ENCODE measurements at places on chromosomes 12 and 14. TPM values are rescaled to one million over a fixed set of nuclear protein-coding genes. Genes with fewer than 3 reads are reported as not detected.

GRCh38 chr12:26429070-26429691, 233.8 kb downstream of the SSPN start:
- DNase-seq: no peak

Gene IGF1
- under 0.01 TPM for total RNA-seq

GRCh38 chr12:115542656-115543055, 734.8 kb downstream of the MED13L start:
- DNase-seq: no peak

GRCh38 chr14:73752297-73752992, 38.3 kb upstream of the PNMA1 start:
- DNase-seq: peak; percentile 58

GRCh38 chr12:68804657-68805591, 3.1 kb upstream of the MDM2 start:
- no peak for DNase-seq

Gene CLMN
- 0.43 TPM for total RNA-seq

DNA sequence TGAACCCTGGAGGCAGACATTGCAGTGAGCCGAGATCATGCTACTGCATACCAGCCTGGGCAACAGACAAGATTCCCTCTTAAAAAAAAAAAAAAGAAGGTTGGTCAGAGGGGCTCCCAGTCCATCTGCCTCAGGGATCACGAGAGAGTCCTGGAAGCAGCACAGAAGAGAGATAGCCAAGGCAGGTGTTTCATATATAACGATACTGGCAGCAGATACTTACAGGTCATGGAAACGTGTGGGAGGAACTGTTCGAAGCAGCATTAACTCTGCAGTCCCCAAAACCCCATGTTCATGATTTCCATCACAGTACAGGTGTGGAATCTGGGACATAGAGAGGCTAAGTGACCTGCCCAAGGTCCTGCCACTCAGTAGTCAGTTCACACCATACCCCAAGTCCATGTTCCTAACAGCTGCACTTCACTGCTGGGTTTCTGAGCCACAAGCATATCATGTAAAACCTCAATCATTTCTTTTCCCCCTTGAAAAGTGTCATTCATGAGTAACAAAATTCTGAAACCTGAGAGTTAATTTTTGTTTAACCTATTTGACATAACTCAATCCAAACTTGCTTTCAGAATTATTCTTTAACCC, 16.7 kb downstream of the CDK2AP1 start:
- DNase-seq: no peak

GRCh38 chr12:97223419-97223818, 239.2 kb upstream of the RMST start:
- DNase-seq: no peak

DNA sequence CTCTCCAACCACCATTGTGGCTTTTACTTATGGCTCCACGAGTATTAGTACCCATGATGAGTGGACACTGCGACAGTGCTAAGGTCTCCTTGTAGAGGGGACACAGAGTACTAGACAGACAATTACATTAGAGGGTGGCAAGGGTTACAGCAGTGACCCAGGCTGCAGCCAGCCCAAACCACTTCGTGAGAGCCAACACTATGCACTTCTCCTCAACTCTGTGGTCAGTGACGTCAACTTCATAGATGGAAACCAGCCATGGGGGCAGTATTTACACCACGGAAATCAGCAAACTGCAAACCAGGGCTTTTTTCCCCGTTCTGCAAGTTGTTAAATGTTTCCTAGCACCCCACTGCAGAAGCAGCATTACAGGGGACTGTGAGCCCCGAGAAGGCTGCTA, 61.6 kb upstream of the ZFP36L1 start:
- no peak for DNase-seq

Gene CELA1
- total RNA-seq: not detected

- DNase-seq: peak; percentile 39
Measured at GRCh38 chr12:43316520-43316919, 235.5 kb downstream of the ADAMTS20 start.

Gene TRIM9
- 0.64 TPM for total RNA-seq

DNA sequence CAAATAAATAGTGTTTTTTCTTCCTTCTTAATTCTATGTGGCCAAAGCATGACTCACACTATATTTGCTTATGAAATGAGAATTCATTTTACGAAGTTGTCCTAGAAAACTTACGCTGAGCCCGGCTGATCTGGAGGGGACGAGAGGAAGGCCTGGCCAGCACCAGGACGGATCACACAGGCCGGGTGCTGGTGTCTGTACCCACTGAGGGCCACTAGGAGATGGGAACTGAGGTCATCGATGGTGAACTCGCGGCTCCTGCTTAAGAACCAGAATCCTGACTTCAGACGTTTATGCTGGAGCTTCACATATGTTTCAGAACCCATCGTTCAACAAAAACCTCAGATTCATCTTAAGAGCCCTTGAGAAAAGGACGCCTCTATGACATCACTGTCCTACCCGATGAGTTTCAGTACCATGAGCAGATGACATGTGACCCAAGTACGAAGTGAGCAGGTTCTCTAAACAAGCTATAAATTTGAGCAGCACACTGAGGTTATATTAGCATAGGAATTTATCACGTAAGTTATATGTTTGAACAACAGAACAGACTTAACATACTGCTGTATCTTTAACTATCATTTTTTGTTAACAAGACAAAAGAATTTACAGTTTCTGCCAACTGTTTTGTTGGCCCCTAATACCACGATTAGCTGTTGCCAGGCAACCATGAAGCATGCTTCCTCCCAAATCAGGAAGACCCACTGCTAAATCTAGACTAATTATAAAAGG, 111.9 kb downstream of the FOXN3 start:
- peak; percentile 91 for DNase-seq

Gene AICDA
- not detected for total RNA-seq

GRCh38 chr12:41277100-41277945, 89.2 kb downstream of the PDZRN4 start:
- peak; percentile 50 for DNase-seq

GRCh38 chr12:32884962-32885361, 11.6 kb downstream of the PKP2 start:
- no peak for DNase-seq

DNA sequence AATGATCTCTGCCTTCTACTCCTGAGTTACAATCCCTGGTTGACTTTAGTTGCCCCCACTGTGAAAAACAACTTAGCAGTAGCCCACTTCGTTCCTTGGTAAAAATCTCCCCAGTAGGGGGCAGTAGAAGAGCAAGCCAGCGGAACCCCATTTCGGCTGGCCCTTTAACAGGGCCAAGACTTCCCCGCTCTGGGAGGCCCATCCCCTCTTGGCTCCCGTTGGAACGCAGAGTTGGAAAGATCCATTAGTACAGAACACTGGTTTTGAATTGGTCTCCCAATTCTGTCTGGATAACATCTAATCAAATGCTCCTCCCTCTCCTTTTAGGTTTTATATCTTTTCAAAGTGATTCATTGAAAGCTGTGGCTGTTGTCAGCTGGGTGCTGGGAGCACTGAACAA, 1133.3 kb downstream of the BCL11B start:
- no peak for DNase-seq

- peak; percentile 8 for DNase-seq
Measured at GRCh38 chr14:31692376-31692781, 131.2 kb downstream of the NUBPL start.

- DNase-seq: no peak
Measured at GRCh38 chr12:3677609-3678008, 75.3 kb downstream of the CRACR2A start.

DNA sequence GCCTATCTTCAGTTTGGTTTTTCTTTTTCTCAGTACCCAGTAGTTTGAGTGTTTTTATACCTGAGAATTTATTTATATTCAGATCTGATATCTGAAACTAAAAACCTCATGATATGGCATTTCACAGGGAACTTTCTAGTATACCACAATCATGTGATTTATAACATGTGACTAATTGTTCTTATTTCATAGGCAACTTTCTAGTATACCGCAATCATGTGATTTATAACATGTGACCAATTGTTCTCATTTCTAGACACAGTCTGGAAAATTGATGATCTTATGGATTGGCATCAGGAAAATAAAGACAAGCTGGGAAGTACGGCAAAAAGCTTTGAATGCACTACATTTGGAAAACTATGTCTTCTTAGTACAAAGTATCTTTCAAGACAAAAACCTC, 20.6 kb downstream of the ZNF268 start:
- DNase-seq: no peak

Gene CD4
- total RNA-seq: 1.9 TPM

- no peak for DNase-seq
Measured at GRCh38 chr14:92903359-92903758, 19.6 kb upstream of the CHGA start.

Gene SCN8A
- total RNA-seq: 23.5 TPM
